ENCODE measurements at places on chromosomes 4 and X. TPM values are rescaled to one million over a fixed set of nuclear protein-coding genes. Genes with fewer than 3 reads are reported as not detected.

DNA sequence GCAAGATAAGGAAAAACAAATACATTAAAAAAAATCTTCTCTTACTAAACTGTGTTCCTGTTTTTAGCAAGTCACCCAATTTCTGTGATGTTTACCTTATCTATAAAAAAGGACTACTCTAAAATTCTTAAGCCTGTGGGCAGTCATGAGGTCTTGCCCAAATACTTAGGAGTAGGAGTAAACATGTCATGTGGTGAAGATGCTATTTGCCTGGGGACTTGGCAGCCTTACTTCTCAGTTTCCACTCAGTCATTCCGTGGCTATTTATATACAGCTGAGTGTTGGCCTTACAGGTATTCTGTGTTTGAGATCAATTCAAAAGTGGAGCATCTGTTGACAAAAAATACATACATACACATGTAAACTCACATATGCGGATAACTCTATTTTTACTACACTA lies 89.9 kb upstream of the TLR2 start:
- DNase-seq, result no peak

Gene MAGEE1
- total RNA-seq, result 1.6 TPM

DNA sequence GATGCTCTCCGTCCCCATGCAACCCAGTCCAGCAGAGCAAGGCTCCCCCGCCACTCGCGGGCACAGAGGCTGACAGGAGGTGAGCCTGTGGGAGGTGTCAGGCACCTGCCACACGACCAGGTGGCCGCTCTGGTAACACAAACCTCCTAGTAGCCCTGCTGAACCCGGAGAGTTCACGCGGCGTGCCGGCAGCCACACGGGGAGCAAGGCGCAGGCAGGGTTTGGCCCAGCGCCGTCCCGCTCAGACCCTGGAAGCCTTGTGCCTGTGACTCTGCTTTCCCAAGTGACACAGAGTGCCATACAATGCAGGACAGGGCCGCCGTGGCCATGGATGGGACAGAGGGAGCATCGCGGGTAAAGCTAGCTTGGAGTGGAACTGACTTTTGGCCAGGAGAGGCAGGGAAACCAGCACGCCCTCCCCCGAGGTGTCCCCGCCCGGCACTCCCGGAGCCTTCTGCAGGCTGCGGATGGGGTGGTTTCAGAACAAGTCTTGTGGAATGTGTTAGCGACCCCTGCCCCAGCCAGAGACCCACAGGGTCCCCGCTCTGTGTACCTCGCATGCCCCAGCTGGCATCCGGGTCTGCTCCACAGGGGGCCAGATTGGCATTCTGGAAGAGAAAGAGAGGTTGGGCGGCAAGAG lies 44.7 kb upstream of the AFAP1 start:
- no peak for DNase-seq

DNA sequence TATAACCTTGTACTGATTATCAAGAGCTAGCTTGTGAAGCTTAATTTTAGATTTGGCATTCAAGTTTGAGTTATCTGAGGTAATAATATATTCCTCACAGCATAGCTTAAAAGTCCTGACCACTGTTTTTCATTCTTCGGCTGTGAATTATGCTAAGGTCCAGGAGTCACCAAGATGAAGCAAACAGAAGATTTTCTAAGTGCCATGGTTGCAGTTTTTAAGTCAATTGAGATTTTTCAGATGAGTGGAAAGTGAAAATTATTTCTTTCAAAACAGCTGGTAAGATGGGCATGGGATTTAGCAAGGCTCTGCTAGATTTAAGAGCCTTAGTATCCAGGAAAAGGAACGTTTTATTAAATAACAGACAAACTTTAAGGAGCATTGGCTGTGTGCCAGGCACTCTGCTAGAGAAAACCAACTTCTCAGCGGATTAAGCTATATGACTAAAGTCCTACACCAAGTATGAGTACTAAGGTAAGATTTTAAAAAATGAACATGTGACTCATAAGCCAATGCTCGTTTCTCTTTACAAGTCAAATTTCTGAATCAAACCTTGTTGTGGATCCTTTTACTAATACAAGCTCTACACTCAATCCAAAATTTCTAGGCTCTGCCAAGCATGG lies 149.9 kb upstream of the IL15 start:
- DNase-seq, result no peak

- no peak for DNase-seq
Observed at GRCh38 chr4:85142451-85142850, 176.0 kb upstream of the WDFY3 start.

- DNase-seq, result no peak
Observed at GRCh38 chr4:171812665-171813525, at the start of gene GALNTL6. GALNTL6 (plus strand) TSS chr4:171813404.

DNA sequence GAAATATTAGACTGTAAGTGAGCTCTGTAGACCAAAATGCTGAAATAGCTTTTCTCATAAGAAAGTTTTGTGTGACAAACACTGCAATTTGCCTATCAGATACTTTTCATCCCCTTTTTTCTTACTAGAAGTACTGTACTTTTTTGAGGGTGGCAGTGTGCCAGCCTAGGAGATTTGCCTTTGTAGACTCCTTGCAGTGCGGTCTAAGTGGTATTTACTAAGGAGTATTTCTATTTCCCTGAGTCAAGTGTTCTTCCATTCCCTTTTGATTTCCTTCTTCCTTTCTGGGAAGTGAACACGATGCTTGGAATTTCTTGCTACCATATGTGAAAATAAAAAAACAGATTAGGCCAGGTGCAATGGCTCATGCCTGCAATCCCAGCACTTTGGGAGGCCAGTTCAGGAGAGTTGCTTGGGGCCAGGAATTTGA lies 34.6 kb downstream of the PDLIM5 start:
- no peak for DNase-seq

Gene WWC2
- 80.3 TPM for total RNA-seq

GRCh38 chr4:81069706-81070331 lies 39.3 kb downstream of the BMP3 start:
- peak; percentile 78 for DNase-seq

GRCh38 chr4:183834252-183834651 lies 70.9 kb upstream of the STOX2 start:
- no peak for DNase-seq

DNA sequence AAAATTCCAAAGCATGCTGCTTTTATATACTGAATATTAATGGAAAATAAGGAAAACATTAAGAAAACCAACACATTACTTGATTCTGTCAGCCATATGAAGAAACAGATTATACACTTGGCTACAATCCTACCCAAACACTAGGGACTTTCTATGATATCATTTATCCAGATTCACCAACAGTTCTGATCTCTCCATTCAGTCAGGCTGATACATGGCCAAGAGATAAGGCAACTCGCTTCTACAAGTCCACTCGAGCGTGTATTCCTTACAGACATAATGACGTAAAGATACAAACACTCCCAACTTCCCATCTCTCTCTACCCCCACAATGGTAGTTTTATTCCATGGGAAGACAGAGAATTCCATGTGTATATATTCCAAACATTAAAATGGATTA lies 44.5 kb downstream of the NEK1 start:
- no peak for DNase-seq

All from Panc1 (cell line).